ENCODE measurements at places on chromosomes 11 and 22. TPM values are rescaled to one million over a fixed set of nuclear protein-coding genes. Genes with fewer than 3 reads are reported as not detected.

GRCh38 chr11:119423509-119424254 lies 710 bp upstream of the THY1 start:
- DNase-seq, result no peak

OR2AG1 gene
- not detected for total RNA-seq

DNA sequence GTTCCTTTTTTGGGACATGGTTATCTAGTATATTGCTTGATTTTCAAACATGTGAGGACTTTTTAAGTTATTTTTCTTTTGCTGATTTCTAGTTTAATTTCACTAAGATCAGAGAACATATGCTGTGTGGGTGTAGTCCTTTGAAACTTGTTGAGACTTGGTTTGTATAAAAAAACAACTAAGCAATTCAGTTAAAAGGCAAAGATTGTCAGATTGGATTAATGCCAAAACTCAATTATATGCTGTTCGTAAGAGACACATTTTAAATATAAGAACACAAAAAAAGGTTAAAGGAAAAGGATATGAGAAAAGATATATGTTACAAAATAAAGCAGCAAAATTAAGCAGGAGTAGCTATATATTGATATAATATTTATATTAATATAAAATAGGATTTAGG lies 17.8 kb upstream of the RRM1 start:
- DNase-seq, result no peak

DNA sequence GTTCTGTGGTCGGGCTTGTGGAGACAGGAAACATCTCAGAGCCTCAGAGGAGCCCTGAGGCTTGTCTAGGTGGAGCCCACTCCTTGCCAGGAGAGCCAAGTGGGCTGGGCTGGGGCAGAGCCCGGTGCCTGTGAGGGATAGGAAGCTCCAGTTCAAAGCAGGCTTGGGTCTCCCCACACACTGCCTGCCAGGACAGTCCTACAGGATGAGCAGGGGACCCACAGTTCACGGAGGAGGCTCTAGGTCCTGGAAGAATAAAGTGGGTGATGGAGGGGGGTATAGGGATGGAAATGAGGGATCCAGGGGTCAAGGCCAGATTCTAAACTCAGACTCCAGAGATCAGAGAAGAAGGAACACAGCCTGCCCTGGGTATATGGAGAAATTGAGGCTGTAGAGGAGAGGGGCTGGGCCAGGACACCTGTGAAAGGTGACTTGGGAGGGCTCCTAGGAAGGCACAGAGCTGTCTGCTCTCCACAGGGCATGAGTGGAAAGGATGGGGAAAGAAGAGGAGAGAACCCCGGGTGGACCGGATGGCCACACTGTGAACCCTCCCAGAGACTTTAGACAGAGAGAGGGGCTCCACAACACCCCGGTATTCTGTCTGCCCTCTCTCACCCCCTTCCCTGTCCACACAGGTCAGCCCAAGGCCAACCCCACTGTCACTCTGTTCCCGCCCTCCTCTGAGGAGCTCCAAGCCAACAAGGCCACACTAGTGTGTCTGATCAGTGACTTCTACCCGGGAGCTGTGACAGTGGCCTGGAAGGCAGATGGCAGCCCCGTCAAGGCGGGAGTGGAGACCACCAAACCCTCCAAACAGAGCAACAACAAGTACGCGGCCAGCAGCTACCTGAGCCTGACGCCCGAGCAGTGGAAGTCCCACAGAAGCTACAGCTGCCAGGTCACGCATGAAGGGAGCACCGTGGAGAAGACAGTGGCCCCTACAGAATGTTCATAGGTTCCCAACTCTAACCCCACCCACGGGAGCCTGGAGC lies 7.4 kb downstream of the IGLL5 start:
- no peak for DNase-seq

GPHA2 gene
- total RNA-seq, result not detected

DNA sequence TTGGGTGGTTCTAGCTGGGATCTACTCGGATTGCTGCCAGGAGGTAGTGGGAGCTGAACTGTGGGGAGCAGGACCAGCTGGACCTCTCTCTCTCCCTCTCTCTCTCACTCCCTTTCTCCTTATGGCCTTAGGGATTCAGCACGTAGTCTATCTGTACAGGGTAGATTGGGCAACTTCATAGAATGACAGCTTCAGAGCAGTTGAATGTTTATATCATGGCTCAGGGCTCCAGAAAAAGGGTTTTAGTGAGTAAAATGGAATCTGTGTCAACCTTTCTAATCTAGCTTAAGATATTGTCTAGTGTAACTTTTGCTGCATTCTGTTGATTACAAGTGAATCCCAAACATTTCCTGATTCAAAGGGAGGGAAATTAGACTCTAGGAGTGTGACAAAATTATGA lies 127.7 kb upstream of the PDGFD start:
- no peak for DNase-seq

DNA sequence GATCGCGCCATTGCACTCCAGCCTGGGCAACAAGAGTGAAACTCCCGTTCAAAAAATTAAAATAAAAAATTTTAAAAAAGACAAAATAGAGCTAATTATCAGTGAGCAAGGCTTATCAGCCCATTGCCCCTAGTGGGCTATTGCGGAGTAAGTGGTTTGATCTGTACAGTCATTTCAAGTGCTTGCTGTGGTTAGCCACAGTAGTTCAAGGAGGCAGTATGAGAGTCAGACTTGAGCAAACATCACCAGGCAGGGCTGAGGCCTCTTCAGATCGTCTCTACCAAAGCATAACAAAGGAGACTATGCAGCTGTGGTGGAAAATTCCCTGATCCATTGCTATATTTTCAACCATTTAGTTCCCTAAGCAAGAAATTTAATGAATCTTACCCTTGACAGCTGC lies 4.3 kb upstream of the SBF2 start:
- DNase-seq, result no peak

- DNase-seq, result peak; percentile 59
Observed at GRCh38 chr22:50621948-50622722, 5.8 kb downstream of the ARSA start.

GRCh38 chr11:13114566-13115379 lies 105.7 kb downstream of the RASSF10 start:
- DNase-seq, result peak; percentile 91

GRCh38 chr22:27726331-27726685 lies 75.2 kb downstream of the MN1 start:
- DNase-seq, result no peak

NAT10 gene
- total RNA-seq, result 63.1 TPM

CCDC116 gene
- total RNA-seq, result 0.46 TPM

GRCh38 chr11:7575841-7576725 lies 62.3 kb downstream of the PPFIBP2 start:
- DNase-seq, result peak; percentile 68

MOGAT2 gene
- total RNA-seq, result not detected

UCP3 gene
- 1.9 TPM for total RNA-seq

DNA sequence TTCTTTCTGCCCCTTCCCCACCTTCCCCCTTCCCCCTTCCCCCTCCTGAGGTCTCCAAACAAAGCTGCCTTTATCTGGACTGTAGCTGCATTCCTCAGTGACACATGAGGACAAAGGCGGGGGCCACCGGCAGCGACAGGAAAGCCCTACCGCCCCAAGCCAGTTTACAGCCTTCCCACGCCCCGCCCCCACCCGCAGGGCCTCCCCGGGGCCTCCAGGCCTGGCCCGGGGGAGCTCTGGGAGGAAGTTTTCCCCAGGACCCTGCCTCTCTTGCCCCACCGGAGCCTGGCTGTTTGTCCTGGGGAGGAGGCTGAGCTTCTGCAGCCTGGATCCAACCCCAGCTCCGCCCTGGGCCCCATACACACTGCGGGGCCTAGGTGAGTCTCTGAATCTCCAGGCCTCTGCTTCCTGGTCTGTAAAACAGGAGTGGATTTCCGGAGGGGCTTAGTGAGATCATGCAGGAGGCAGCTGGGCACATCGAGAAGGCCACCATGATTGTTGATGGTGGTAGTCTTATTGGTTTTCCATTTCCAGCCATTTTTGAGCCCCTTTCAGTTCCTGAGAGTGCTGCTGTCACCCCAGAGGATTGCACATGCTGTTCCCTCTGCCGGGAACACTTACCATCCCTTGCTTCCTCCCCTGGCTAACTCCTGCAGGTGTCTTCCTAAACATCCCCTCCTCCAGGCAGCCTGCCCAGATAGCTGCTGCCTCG lies 130.7 kb downstream of the MN1 start:
- DNase-seq, result peak; percentile 95

CNIH2 gene
- total RNA-seq, result 3.5 TPM

- no peak for DNase-seq
Observed at GRCh38 chr11:109223451-109223850, 198.5 kb upstream of the C11orf87 start.

GRCh38 chr11:6568191-6568918 lies 35.1 kb downstream of the RRP8 start:
- peak; percentile 81 for DNase-seq

ADM2 gene
- total RNA-seq, result 4.2 TPM

SNX32 gene
- total RNA-seq, result 2.8 TPM

GRCh38 chr11:45176996-45177395 lies 30.6 kb downstream of the PRDM11 start:
- DNase-seq, result no peak

GRCh38 chr11:104534278-104534677 lies 364.0 kb downstream of the CASP12 start:
- no peak for DNase-seq

- peak; percentile 93 for DNase-seq
Observed at GRCh38 chr11:2194877-2195755, 23.5 kb upstream of the TH start.

OR5A1 gene
- total RNA-seq, result not detected

GRCh38 chr22:46721501-46722085 lies 16.5 kb downstream of the CERK start:
- DNase-seq, result no peak

POTEH gene
- not detected for total RNA-seq
